ENCODE measurements at places on chromosomes 3 and 15. TPM values are rescaled to one million over a fixed set of nuclear protein-coding genes. Genes with fewer than 3 reads are reported as not detected.

GRCh38 chr3:40187945-40188344 is 121.6 kb upstream of the EIF1B start:
- no peak for DNase-seq

DNA sequence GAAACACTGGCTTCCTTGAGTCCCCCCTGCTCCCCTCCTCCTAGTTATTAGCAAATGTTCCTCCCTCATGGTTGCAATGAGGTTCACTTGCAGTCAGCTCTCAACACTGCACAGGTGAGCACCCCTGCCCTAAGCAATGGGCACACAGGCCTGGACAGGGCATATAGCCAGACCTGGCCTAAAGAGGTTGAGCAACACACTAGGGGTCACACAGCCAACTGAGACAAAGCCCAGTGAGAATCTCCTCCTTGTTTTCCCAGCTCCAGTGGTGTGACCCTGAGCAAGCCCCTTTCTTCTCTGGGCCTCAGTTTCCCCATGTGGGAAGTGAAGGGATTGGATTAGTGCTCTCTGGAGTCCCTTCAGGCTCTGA is 49.9 kb downstream of the ATP2B2 start:
- no peak for DNase-seq

DNA sequence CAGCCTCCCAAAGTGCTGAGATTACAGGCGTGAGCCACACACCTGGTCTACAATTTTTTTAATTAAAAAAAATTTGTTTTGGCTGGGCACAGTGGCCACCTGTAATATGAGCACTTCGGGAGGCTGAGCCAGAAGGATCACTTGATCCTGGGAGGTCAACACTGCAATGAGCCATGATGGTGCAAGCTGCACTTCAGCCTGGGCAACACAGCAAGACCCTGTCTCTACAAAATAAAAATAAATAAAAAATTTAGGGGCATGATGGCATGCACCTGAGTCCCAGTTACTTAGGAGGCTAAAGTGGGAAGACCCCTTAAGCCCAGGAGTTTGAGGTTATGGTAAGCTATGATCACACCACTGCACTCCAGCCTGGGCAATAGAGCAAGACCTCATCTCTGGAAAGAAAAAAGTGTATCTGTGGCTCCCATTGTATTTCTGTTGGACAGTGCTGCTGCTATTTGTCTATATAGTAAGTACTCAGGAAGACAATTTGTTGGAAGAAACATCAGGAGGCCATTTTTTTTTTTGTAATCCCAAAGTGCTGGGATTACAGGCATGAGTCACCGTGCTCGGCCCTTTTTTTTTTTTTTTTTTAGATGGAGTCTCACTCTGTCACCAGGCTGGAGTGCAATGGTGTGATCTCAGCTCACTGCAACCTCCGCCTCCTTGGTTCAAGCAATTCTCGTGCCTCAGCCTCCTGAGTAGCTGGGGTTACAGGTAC is 27.5 kb upstream of the SH3BP5 start:
- DNase-seq: no peak

LMAN1L gene
- total RNA-seq: 1.3 TPM

TAMM41 gene
- 8.9 TPM for total RNA-seq

- no peak for DNase-seq
These were observed 59.1 kb downstream of the SST start for GRCh38 chr3:187610981-187611511.

SLMAP gene
- total RNA-seq: 49.5 TPM

DNA sequence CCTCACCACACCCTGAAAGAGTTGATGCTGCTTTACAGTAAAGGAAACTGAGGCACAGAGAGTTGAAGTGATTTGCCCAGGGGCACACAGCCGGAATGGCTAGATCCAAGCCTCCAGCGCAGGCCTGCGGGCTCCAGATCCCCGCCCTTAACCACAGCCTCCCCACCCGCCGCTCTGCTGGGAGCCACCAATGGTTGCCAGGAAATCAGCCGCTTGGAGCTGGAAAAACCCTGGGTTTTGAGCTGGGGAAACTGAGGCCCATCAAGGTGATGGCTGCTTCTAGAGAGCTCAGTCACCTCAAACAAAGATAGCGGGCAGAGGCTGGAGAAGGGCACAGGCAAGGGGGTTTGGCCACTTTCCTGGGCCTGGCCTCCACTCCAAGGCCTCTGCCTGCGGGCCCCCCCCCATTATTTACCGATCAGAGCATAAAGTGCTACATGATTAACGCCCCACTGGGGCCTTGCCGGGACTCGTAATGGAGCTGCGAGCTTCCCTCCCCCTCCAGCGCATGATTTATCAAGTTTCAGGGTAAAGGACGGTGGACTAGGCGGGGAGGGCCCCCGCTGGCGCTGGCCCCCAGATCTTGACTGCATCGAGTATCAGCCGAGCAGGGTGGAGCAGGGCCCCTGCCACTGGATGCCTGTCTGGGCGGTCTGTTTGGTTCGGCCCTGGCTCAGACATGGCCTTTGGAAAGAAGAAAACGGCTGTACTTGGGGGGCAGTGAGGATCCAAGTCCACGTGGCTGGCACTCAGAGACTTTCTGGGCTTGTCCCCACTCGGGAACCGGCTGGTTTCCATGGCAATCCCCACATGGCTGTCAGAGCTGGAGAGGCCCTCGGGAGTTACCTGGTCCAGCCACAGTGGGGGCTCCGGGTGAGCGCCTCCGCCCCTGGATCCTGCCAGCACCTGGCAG is 9.1 kb downstream of the PLXND1 start:
- DNase-seq: no peak
